Fibroblast of the conjunctiva (primary cell): ENCODE measurements at places on chromosomes 6 and 20.
A peak's percentile ranks its signal among the peaks of the same experiment; 100 is the strongest.

GRCh38 chr6:5996714-5997419, 9.9 kb downstream of the NRN1 start:
- DNase-seq, result no peak

GRCh38 chr20:22374678-22375590, 209.4 kb downstream of the FOXA2 start:
- no peak for DNase-seq

- no peak for DNase-seq
Observed at GRCh38 chr6:150934380-150934779, 68.9 kb downstream of the MTHFD1L start.

GRCh38 chr20:17533396-17533795, 2.2 kb upstream of the BFSP1 start:
- peak; percentile 40 for DNase-seq

- DNase-seq, result no peak
Observed at GRCh38 chr6:69487688-69488087, 309.1 kb downstream of the LMBRD1 start.

DNA sequence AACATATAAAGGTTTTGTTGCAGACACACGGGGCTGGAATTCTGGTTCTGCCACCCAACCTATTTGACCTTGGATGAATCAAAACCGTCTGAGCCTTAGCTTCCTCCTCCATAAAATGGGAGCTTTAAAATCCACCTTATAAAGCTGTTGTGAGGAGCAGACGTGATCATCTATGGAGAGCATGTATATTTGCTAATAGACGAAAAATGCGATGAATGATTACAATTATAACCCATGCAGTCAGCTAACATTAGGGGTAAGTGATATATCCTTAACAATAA, 586 bp upstream of the NUP153 start:
- DNase-seq, result no peak

- DNase-seq, result no peak
Observed at GRCh38 chr6:138987080-138987642, 892 bp downstream of the REPS1 start.

GRCh38 chr6:22239261-22239921, 57.4 kb downstream of the PRL start:
- no peak for DNase-seq

- no peak for DNase-seq
Observed at GRCh38 chr6:146950351-146950835, 253.8 kb upstream of the STXBP5 start.

DNA sequence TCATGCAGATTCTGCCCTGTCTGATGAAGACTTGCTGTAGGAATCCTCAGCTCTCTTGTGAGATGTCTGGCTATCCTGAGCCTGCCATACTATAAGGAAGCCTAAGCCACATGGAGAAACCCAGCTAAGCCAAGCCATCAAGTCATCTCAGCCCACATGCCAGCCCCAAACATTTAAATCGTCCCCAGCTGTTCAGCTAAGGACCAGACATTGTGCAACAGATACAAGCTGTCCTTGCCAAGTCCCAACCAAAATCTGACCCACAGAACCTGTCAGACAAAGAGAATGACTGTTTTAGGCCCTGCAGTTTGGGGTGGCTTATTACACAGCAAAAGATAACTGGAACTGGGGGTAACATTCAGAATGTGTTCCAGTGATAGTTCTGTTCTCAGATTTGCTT, 36.8 kb upstream of the FOXC1 start:
- no peak for DNase-seq

DNA sequence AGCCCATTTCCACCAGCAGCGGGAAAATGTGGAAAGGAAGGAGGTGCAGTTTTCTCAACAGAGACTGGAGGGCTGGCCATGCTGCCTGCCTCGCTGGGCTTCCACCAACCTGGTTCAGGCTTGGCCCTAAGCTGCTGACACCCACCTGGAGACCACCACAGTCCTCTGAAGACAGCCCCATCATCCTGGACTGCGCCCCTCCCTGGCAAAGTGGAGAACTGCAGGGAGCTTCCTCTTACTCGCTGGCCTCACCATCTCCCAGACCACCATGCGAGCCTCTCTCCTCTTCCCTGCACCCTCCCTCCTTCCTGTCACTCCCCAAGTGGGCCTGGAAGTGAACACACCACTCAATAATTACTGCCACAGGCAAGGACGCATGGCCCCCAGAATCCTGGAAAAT, 71.5 kb downstream of the PSMG4 start:
- no peak for DNase-seq

DNA sequence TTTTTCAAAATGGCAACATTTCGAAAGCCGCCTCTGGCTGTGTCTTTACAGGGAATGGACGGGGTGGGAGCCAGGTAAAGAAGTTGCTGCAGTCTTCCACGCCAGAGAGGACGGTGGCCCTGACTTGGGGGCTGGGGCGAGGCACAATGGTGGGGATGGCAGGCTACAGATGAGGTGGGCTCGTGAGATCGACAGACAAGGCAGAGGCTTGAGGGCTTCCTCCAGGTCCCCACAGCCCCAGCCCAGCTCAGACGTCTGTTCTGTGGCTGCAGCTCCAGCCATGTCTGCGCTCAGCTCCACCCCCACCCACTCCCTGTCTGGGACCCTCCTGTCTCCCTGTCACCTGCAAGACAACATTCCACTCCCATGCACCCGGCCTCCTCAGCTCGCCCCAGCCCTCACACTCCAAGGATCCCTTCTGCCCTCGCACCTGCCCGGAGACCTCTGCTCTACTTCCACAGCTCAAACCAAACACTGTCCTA, 7.4 kb upstream of the C20orf144 start:
- DNase-seq, result no peak

- peak; percentile 65 for DNase-seq
Observed at GRCh38 chr20:10309326-10309725, 90.7 kb downstream of the SNAP25 start.

GRCh38 chr20:57388953-57389694, 2.1 kb upstream of the RBM38 start:
- peak; percentile 18 for DNase-seq

- DNase-seq, result no peak
Observed at GRCh38 chr20:31903627-31904386, 33.4 kb downstream of the TTLL9 start.

- no peak for DNase-seq
Observed at GRCh38 chr6:43127877-43128276, 43.2 kb upstream of the SRF start.

GRCh38 chr6:32741031-32741960, at the start of gene HLA-DQA2:
Gene HLA-DQA2 (plus strand): TSS chr6:32741391. CDS start chr6:32741444, 53 bp downstream.
- no peak for DNase-seq

DNA sequence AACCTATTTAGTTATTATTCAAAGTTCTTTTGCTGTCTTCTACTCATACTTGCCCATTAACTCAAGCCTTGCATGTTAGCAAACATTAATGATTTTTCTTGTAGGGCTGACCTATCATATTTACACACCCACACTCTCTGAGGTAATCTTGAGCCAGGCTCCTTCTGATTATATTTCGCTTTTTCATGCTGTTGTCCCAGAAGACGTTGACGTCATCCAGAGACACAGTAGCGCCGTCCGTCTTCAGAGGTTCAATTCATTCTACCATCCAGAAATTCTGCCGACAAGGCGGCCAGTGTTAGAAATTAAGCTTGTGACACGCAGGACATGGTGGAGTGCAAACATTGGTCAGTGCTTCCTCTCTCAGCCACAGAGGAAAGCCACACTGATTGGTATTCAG, 584.7 kb downstream of the BMP2 start:
- DNase-seq, result no peak

GRCh38 chr20:23387118-23387443, 25.1 kb downstream of the GZF1 start:
- no peak for DNase-seq

GRCh38 chr20:34562641-34563040, 4.1 kb downstream of the MAP1LC3A start:
- no peak for DNase-seq

GRCh38 chr6:150169609-150170008, 26.8 kb downstream of the PPP1R14C start:
- no peak for DNase-seq

GRCh38 chr6:151999194-151999593, 191.7 kb downstream of the ESR1 start:
- DNase-seq, result no peak

DNA sequence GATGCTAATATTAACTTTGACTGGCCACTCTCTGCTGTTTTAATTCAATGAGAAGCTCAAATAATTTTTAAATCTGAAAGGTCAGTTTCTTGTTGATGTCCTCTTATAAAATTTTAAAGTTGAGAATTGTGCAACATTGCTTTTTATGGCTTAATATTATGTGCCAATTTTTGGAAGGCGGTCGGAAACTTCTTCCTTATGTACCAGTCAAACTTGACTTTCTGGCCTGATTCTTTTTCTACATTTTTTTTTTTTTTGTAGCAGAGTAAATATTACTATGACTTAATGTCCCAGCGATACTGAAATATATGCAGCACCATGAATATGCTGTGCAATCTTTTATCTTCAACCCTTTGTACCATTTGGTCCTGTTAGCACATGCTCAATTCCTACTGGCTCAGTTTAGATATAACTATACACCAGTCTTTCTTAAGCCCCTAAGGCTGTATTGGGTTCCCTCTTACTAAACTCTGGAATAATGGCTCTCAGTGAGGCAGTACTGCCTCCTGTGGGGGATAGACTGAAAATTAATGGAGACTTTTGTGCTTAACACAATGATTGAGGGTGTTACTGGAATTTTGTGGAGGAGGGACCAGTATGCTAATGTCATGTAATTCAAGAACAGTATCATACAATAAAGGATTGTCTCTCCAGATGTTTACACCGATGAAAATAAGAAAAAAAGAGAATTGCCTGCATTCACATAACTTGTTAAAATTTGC, 156.4 kb upstream of the SYNCRIP start:
- DNase-seq, result no peak

DNA sequence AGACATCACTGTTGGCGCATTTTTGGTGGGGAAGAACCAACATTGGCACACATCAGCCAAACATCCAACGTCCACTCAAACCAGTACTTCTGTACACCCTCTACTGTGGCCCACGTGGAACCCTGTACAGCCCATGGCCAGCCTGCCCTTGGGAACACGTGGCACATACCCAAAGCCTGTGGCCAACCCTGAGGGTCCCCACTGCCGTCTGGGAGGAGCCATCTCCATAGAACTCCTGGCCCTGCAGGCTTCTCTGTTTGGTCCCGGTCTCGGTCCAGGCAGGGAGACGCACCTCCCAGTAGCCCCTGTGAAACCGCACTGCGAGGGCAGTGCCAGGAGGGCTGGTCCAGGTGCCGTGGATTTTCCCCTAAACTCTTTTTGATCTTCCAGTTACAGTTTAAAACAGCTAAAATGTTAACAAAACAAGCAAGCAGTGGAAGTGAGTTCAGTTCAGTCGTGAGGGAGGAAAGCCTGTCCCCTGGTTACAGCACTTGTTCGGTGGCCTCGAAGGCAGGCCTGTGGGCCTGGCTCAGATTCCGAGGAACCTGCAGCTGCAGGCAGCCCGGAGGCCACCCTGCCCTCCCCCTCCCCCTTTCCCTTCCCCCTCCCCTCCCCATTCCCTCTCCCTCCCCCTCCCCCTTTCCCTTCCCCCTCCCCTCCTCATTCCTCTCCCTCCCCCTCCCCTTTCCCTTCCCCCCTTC, 233.7 kb downstream of the DLL1 start:
- DNase-seq, result no peak

- DNase-seq, result no peak
Observed at GRCh38 chr6:163707387-163708355, 293.2 kb downstream of the QKI start.

DNA sequence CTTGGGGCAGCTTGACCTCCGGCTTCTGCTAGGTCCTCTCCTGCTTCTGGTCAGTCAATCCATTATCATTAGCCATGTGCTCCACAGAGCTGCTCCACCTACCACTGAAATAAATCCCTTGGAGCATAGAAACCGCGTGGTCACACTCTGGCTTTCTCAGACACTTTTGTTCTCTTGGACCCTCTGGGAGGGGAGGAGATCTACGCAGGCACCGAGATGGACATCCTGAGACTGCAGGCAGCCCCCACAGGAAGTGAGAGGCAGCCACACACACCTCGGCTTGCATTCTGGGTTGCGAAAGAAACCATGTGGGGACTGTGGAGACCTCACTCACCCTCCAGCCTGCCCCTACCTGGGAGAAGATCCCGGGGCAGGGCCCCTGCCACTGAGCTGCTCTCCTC, 79.5 kb downstream of the FYN start:
- no peak for DNase-seq

- no peak for DNase-seq
Observed at GRCh38 chr6:29071831-29072723, 15.0 kb downstream of the OR2B3 start.

DNA sequence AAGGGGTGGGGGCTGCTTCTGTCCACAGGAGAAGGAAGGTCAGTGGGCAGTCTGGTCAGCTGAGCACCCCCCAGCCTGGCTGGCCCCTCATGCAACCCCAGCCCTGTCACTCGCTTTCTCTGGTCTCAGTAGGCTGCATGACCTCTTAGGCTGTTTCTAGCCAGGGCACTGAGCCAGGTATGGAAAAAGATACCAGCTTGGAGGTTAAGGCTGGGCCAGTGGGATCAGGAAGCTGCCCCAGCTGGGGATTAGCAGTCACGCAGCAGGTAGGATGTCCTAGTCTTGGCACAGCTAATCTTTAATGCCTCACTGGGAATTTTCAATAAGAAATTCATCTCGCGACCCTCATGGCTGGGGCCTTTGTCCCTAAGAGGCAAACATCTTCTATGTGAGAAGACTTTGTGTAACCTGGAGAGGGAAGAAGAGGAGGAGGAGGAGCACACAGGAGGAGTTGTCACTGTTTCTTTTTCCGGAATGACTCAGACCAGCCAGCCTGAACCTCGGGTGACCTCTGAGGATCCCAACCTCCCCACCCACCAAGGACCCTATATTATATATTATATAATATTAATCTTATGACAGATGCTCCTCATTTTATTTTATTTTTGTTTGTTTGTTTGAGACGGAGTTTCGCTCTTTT, 2.4 kb upstream of the BPIFA2 start:
- no peak for DNase-seq

DNA sequence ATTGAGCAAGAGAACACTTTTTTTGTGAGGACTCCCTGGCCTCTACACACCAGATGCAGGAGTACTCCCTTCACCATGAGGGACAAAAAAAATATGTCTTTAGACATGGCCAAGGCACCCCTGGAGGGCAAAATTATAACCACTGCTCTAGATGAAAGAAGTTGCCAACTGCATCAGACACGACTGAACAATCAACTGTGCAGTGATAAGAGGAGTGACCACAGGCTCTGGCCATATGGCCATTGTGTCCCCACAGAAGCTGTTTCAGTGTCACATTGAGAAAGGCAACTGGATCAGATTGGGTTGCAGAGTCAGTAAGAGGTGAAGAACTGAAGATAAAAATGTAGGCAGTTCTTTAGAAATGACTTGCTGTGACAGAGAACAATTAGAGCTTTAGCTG, 85.7 kb downstream of the C6orf118 start:
- no peak for DNase-seq

- no peak for DNase-seq
Observed at GRCh38 chr6:157263881-157264397, 59.4 kb downstream of the TMEM242 start.

DNA sequence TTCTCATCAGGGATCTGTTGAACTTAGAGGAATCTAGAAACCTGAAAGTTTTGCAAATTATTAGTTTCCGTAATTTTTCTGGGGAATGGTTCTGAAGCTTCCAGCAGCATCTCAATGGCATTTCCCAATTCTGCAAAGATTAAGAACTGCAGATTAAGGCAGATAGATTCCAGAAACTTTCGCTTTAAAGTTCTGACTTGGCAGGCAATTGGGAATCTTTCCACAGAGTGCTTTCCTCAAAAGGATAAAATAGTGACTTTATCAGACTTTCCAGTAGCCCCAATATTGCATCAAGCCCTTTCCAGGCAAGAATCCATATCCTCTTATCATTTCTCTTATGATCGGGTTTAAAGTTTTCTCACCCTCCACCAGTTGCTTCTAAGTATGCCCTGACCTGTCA, 261.1 kb downstream of the FNDC1 start:
- DNase-seq, result no peak

GRCh38 chr6:75344455-75344854, 59.9 kb upstream of the TMEM30A start:
- no peak for DNase-seq
